Left ventricle myocardium superior (tissue), 1 donor: ENCODE measurements at places on chromosomes 13 and 19. TPM values are rescaled to one million over a fixed set of nuclear protein-coding genes. Genes with fewer than 3 reads are reported as not detected.
A peak's percentile ranks its signal among the peaks of the same experiment; 100 is the strongest.

Gene SMAD9
- 4.5 TPM for total RNA-seq

DNA sequence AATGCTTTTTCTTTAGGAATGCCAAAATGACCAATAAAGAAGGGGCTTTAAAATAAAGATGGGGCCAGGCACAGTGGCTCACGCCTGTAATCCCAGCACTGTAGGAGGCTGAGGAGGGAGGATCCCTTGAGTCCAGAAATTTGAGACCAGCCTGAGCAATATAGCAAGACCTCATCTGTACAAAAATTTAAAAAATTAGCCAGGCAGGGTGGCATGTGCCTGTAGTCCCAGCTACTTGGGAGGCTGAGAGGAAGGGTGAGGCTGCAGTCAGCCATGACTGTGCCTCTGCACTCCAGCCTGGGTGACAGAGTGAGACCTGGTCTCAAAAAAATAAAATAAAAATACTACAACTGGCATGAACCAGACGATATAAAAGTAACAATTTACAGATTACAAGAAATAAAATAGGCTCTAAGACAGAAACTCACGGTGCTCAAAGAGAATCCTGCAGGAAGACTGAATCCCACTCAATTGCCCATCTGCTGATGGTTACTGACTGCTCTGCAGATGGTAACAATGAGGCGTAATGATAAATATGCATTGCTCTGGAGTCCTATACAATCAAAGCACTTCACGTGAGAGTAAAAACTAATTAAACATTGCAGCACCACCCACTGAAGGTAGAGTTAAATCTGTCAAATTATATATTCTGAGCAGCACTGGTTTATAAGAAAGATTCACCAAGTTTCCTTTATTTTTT is 93.2 kb downstream of the LHFPL6 start:
- DNase-seq: no peak

GRCh38 chr19:17706750-17707181 is 12.5 kb upstream of the MAP1S start:
- DNase-seq: no peak

- DNase-seq: no peak
Measured at GRCh38 chr13:30806784-30807183, 71.4 kb downstream of the ALOX5AP start.

Gene CCNA1
- total RNA-seq: not detected

Gene POSTN
- 6.9 TPM for total RNA-seq

DNA sequence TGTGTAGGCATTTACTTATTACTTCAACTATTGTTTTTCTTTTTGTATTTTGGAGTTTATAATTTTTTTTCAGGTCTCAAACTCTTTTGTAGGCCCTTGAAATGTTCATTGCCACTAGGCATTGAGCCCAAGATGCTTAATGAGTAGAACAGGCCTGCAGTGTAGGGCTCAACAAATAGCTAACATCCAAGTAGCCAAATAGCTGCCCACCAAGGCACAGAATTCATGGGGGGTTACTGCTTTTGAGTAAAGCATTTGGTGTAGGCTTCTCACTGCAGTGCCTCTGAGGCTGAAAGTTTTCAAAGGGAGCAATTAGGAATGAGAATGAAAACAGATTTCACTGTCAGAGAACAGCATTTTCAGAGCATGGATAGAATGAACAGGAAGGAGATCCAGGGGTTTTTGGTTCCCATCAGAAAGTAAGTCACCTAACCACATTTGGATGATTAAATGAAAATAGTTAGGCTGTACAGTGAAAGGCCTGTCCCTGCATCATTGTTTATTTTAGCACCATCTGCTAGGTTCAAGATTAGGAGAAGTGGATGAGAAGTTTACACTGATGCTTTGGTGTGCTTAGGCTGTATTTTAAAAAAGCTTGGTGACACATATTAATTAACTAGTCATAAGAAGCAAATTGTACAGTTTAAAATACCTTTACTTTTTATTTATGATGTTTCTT is 61.0 kb downstream of the EDNRB start:
- no peak for DNase-seq

DNA sequence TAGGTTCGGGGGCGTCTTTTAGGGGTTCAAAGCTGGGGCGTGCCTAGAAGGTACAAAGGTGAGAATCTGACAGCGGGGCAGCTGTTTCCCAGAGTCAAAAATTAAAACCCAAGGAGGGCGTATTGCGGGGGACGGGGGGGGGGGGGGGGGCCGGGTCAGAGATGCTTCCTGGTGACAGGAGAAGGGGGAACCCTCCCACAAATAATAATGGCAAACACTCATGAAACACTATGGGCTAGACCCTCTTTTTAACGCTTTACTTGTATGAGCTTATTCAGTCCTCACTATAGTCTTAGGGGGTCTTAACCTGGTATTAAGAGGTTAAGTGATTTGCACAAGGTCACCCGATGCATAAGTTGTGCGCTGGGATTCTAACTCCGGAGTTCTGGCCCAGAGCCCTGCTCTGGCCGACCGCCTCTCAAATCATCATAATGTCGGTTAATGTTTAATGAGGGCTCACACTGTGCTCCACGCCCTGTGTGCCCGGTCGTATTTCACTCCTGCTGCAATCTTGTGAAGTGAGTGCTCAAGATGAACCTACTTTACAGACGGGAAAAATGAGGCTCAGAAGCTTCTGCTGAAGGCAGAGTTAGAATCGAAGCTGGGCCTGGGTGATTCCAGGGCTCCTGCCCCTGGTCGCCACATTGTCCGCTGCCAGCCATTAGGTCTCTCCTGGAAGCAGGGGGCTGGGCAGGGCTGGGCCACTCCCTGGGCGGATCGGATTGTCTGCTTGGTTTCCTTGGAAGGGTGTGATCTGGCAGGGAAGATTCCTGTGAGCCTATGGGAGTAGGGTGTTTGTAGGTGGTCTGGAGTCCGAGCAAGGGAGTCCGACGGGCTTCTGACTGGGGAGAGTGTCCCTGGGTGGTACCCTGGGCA is 964 bp downstream of the PAK4 start:
- DNase-seq: no peak

Gene CYP4F11
- 0.27 TPM for total RNA-seq

Gene FARP1
- total RNA-seq: 14.9 TPM

Gene PRR36
- total RNA-seq: 0.15 TPM

GRCh38 chr13:42894765-42895243 is 97.2 kb downstream of the EPSTI1 start:
- no peak for DNase-seq

Gene YJEFN3
- 9.4 TPM for total RNA-seq

DNA sequence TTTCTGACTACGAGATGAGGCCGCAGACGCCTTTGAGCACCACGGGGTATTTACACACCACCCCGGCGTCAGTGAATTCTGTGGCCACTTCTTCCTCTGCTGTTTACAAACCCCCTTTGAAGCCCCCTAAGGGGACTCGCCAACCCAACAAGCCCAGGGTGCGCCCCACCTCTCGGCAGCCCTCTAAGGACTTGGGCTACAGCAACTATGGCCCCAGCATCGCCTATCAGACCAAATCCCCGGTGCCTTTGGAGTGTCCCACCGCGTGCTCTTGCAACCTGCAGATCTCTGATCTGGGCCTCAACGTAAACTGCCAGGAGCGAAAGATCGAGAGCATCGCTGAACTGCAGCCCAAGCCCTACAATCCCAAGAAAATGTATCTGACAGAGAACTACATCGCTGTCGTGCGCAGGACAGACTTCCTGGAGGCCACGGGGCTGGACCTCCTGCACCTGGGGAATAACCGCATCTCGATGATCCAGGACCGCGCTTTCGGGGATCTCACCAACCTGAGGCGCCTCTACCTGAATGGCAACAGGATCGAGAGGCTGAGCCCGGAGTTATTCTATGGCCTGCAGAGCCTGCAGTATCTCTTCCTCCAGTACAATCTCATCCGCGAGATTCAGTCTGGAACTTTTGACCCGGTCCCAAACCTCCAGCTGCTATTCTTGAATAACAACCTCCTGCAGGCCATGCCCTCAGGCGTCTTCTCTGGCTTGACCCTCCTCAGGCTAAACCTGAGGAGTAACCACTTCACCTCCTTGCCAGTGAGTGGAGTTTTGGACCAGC is 5.3 kb downstream of the SLITRK5 start:
- DNase-seq: no peak

GRCh38 chr13:40273253-40274025 is 393.0 kb downstream of the FOXO1 start:
- no peak for DNase-seq

Gene VSTM2B
- not detected for total RNA-seq

DNA sequence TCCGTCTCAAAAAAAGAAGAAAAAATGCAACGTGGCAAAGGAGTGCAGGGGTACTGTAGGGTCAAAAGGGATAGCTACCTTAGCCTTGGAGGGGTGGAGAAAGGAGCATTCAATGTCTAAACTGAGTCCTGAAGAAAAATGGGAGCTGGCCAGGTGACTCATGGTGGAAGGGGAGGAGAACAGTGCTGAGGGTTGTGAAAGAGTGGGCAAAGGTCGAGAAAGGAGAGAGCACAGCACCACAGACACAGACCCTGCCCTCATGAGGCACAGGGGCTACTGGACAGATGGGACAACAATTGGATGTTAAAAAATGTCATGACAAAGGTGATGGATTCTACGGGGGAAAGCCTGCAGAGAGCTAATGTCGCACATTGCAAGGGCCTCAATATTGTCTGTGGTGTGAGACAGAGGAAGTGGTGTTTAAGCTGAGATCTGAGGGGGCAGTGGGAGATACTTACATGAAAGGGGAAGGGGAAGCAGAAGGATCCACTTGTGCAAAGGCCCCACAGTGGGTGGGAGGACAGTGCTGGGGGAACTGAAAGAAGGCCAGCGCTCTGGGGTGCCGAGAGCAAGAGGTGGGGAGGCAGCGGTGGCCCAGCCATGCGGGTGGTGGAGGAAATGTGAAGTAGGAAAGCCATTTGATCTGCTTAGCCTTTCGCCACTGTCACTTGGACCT is 42.9 kb upstream of the URAD start:
- DNase-seq: peak; percentile 50

GRCh38 chr19:21269813-21270212 is 59.4 kb downstream of the ZNF708 start:
- DNase-seq: no peak

Gene ERCC5
- 26.2 TPM for total RNA-seq

Gene ADGRE1
- 0.30 TPM for total RNA-seq

GRCh38 chr13:98619556-98619955 is 42.6 kb upstream of the STK24 start:
- DNase-seq: no peak

GRCh38 chr19:45476304-45476703 is 8.5 kb downstream of the FOSB start:
- DNase-seq: no peak

DNA sequence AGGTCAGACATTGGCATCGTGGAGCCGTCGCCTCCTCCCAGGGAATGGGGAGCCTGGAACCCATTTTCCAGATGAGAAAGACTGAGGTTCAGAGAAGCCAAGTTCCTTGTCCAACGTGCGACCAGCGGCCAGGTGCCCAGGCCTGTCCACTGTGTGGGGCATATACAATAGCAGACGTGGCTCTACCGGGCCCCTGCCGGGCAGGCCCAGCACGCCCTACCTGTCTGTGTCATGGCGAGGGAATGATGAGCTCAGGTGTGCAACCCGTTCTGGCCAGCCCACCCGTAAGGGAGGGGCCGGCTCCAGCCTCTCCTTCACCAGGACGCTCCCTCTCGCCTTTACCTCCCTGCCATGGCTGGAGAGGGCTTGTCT is 837 bp downstream of the GNA15 start:
- no peak for DNase-seq

GRCh38 chr13:53854321-53854720 is 825.7 kb downstream of the OLFM4 start:
- DNase-seq: no peak
